Activated CD4-positive, alpha-beta T cell treated with anti-CD3 and anti-CD28 coated beads, Interleukin-10, Interleukin-2, amounts not matched to agents 100 ng/mL and 50 ng/mL, durations not matched to agents 16 hours and 8 hours (primary cell): ENCODE measurements at places on chromosomes 7 and 10.

DNA sequence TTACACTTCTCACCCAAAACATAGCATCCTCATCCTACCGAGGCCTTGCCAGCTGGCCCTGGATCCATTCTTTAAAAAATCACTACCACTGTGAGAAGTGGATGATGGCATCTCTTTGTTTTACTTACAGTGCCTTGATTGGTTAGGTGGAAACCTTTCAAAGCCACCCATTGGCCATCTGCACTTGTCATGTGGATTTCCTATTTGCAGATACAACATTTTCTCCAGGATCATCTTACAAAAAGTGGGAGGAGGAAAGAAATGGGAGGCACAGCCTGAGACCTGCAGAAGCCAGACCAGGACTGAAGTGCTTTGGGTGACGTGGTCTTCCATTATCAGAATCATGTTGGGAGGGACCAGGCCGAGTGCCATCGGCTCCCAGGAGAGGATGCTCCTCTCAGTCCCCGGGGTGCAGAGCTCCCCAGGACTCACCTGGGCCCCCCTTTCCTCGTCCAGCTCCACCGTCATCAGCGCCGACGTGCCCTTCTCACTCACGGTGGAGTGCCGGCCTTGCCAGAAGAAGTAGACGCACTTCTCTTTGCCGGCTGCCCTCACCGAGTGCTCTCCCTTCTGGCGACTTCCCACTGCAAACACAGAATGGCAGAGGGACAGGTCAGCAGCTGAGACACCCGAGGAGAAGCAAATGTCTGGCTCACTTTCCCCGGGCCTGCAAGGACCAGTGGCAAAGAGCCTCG lies 161.2 kb downstream of the SVIL start:
- no peak for DNase-seq

DNA sequence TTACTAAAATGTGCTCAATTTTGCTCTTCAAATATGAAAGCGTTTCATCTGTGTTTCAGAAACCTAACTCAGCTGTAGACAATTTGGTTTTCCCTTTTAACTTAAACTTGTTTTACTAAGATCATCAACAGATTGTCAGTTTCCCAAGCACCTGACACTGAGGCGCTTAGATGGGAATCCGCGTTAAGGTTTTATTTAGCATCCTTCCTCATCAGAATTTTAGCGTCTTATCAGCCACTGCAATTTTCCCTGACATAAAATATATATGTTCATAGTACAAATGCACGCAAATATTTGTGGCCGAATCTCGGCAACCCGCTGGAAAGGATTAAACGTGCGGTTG lies 1.2 kb downstream of the SGCE start:
- DNase-seq, result no peak

- DNase-seq, result no peak
Measured at GRCh38 chr10:90051474-90051873, 350.1 kb downstream of the KIF20B start.

GRCh38 chr10:90885176-90885575 lies 13.4 kb downstream of the RPP30 start:
- no peak for DNase-seq

- peak; percentile 57 for DNase-seq
Measured at GRCh38 chr10:70132098-70133029, at the start of gene AIFM2. AIFM2 (minus strand) TSS chr10:70132825; CDS start chr10:70124084, 8,741 bp downstream.

- no peak for DNase-seq
Measured at GRCh38 chr10:31757831-31758230, 170.8 kb downstream of the ARHGAP12 start.

GRCh38 chr10:53135213-53135896 lies 362.8 kb upstream of the MBL2 start:
- no peak for DNase-seq

DNA sequence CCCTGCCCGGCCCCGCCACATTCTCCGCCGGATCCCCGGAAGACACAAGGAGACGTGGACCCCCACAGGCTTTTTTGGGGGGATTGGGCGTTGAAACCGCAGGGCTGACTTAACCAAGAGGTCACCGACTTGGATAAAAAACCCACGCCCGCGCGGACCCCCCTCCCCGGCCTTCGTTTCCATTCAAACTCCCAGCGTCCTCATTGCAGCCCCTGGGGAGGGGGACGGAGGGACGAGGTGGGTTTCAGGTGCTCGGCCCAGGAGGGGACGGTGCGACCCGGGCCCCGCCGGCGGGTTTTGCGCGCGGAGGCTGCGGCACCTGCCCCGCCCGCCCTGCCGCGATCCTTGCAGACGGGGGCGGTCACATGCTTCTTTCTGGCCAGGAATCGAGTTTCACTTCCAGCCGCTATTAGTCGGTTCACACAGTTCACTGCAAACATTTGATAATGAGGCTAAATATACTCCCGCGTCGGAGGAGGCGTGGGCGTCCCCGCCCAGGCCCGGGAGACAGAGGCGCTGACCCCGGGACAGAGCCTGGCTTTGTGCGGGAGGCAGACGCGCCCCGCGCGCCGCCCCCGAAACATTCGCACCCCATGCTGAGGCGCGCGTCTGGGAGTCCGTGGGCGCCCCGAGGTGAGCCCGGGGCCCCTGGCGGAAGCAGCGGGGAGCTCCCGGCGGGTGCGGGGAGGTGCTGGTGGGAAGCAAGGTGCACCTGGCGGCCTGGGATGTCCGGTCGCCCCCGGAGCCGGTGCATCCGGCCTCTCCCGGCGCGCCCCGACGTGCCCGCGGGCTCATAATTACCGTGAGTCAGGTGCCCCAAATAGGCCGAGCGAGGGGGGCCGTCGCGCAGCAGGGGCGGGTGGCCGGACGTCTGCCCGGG lies 2.7 kb upstream of the PDGFA start:
- DNase-seq, result peak; percentile 21

GRCh38 chr10:29949411-29950011 lies 109.9 kb downstream of the JCAD start:
- peak; percentile 53 for DNase-seq

DNA sequence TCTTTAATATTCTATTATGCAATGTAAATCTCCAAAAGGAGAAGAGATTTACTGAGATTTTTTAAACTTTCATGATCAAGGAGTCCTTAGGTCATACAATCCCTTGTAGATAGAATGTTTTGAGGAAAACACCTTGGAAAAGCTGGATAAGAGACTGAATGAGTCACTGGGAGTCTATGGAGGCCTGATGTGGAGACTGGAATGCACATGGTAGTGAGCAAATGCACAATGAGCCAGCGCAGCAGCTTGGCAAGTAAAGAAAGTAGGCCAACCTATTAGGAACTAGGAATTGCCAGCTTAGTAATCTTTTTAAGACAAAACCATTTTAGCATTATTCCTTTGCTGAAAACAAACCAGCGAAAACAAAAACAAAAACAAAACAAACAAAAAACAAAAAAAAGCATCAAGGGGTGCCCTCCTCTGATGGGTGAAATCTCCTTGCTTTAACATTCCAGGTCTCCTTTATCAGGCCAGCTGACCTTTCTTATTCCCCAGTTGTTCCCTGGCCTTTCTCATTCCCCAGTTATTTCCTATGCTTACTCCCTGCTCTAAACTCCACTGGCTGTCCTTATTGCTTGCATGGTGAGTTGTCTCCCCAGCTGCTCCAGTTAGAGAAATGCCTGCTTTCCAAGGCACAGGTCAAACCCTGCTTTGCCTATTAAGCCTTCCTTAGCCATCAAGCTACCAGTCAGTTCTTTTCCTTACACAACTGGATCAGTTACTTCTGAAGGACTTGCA lies 135.8 kb downstream of the PLCE1 start:
- DNase-seq, result no peak

DNA sequence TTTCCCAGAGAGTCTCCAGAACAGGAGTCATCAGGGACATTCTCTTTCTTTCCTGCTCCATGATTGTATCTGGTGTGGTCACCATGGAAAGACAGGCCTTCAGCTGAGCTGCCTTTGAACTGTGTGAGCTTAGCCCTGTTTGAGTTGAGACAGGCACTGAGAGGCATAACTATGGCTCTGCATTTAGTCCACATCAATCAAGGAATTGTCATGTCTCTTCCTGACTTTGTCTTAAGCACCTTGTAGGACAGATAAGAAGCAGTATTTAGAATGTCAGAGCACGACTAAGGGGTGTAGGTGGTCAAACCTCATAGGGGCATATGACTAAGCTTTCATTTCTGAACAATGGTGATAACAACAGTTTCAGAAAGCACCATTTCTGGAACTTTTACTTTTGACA lies 53.5 kb downstream of the EPDR1 start:
- DNase-seq, result no peak

DNA sequence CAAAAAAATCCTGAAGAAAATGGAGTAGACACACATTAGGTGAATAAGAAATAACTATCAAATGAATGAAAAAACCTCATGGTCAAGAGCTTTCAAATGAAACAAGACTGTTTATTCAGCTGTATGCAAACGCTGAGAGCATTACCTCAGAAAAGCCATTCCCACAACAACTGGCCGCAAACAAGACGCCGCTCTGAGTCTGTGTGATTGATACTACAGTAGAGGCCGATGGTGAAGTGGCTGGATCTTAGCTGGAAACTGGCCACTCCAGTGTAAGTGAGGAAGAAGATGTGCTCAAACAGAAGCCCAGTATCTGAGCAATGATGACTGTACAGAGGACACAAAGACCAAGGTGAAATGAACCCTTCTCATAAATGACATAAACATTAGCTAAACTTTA lies 252.4 kb upstream of the GHITM start:
- no peak for DNase-seq

- DNase-seq, result peak; percentile 26
Measured at GRCh38 chr10:4136121-4136520, 351.1 kb upstream of the KLF6 start.

DNA sequence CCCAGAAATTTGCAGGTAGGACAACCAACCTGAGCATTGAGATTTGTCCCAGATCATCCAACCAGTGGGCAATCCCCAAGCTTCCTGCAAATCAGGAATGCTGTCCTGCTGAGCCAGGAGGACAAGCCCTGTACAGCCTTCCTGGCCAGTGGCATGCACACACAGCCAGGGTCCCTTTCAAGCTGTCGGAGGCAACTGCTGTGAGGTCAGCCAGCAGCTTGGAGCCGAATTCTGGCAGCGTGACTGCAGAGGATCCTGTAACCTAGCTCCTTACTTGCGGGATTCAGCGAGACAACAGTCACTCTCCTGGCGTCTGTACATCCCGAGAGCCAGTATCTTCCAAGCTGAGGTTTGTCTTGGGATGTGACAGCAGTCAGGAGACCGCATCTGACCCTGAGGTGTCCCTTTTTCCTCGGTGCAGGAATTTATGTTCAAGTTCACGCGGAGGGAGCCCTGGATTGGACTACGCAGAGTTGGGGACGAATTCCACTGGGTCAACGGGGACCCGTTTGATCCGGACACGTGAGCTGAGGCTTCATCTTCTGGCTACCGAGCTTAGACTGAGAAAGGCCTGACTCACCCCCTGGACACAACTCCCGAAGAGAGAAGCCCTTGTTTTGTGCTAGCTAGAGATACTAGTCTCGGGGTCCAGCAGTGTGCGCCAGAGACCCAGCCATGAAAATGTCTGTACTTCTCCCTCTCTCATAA lies 18.3 kb downstream of the CLEC2L start:
- no peak for DNase-seq

GRCh38 chr7:23907012-23907411 lies 197.0 kb downstream of the STK31 start:
- no peak for DNase-seq

- DNase-seq, result no peak
Measured at GRCh38 chr7:12158334-12159060, 52.6 kb upstream of the TMEM106B start.

GRCh38 chr7:91824201-91824600 lies 56.3 kb downstream of the MTERF1 start:
- DNase-seq, result no peak

- peak; percentile 42 for DNase-seq
Measured at GRCh38 chr7:88401009-88401623, 94.4 kb upstream of the STEAP4 start.

DNA sequence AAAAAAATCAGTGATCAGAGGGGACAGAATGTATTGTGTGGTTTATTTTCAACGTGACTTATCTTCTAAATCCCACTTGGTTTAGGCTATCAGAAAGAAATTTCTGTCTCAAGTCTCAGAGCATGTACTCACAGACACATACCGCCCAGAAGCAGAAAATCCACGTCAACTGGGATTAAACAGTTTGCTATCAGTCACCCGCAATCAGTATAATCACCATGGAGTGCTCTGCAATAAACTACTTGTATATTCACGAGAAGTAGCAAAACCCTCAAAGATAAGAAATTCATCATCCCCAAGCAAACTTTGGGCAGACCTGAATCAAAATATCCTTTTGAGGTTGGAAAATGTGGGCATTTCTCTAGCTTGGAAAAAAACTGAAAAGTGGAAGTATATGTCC lies 259.1 kb downstream of the FGFR2 start:
- no peak for DNase-seq

- no peak for DNase-seq
Measured at GRCh38 chr10:18625886-18626285, 25.5 kb downstream of the NSUN6 start.

GRCh38 chr10:34475274-34475646 lies 339.8 kb downstream of the PARD3 start:
- DNase-seq, result no peak

DNA sequence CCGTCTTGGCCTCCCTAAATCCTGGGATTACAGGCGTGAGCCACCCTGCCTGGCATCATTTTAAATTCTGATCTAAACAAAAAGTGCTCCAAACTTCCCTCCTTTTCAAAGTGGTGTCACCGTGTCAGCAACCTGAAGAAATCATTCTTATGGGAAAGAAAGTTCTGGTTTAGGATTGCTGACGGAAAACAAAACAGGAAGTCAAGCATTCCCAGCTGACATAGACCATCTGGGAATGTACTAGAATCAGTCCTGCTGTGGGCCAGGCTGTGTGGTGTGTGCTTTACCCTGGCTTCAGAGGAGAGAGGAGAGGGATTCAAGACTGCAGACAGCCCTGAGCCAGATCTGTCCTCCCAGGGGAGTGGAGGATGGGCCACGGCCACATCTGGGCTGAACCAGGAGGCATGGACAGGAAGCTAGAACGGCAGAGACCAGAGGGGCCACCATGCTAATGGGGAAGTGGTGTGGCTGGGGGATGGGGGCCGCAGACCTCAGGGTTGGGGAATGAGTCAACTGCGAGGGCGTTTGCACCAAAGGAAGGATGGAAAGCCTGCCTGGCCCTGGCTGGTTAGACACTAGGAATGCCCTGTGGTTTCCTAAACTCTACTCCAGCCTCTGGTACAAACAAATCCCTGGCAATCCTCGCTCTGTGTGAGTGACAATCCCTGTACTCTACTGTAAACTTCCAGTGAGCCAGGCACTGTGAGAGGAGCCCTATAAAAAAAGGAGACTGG lies 16.7 kb upstream of the CLIP2 start:
- peak; percentile 62 for DNase-seq

GRCh38 chr10:13779748-13780147 lies 193.0 kb downstream of the PRPF18 start:
- no peak for DNase-seq
